DMS79 treated with DMSO at 0.1 percent for 48 hours (cell line): ENCODE measurements at places on chromosomes 5 and 9.

- no peak for DNase-seq
Observed at GRCh38 chr9:99474186-99474585, 252.1 kb downstream of the SEC61B start.

GRCh38 chr9:89731262-89732182 lies 126.7 kb downstream of the GADD45G start:
- no peak for DNase-seq

DNA sequence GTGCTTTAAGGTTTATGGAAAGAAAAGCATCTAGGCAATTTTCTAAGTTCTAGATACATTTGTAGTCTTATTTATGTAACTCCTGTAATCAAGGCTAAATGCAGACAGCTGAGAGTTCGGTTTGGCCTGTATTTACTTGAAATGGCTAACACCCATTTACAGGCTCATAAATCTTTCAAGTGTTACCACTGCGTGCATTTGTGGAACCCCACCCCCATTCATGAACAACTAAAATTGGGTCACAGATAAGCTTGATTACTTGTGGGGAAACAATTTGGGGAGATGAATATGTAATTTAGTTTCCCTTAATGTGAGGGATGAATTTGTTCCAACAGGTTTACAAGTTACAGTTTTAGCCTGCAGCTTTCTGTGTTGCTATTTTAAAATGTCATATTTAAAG lies 360.6 kb downstream of the ARRDC3 start:
- DNase-seq, result peak; percentile 17

- DNase-seq, result no peak
Observed at GRCh38 chr5:34695275-34696027, 39.3 kb downstream of the RAI14 start.

DNA sequence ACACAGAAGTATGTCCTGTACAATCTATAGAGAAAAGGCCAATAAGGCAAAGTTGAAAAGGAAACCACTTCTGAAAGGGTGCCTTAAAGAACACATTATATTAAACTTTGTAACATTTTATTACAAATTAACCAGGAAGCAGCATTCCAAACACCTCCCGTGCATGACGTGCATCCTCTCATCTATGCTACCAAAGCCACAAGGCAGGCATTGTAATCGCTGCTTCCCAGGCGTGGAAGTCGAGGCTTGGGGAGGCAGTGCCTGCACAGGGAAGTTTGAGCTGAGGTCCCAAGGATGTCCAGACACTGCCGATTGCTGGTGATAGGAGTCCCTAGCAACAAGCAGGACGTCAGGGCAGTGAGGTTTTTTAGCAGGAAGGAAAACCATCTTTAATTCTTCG lies 44.3 kb upstream of the BARHL1 start:
- no peak for DNase-seq

GRCh38 chr5:57338068-57338867 lies 144.3 kb downstream of the ACTBL2 start:
- DNase-seq, result no peak

DNA sequence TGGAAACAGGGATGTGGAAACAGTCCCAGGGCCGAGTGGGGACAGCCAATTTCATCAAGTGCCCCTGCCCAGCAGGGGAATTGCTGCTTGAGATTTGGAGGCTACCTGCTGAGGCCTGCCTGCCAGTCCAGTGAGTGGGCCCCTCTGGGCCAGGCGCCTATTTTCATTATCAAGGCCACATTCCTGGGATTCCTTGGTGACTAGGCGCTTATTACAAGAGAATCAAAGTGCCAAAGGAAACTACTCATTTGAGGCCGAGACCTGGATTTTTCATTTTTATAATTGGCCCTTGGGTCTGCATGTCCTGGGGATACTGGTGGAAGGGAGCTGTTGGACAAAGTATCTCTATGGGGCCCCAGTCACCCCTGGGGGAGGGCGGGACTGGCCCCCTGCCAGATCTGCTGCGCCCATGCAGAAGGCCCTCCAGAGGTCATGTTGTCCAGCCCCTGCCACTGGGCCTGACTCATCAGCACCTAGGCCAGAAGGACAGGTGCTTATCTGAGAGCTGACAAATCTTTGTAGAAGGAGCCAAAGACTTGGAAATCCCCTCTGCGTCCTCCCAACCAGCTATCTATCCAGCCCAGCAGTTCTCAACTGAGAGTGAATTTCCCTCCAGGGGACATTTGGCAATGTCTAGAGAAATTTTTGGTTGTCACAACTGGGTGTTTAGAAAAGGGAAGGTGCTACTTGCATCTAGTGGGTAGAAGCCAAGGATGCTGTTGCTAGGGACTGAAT lies 45.6 kb downstream of the FOXI1 start:
- no peak for DNase-seq

- no peak for DNase-seq
Observed at GRCh38 chr5:144659634-144660227, 489.1 kb downstream of the KCTD16 start.

- no peak for DNase-seq
Observed at GRCh38 chr9:121021301-121021700, 28.8 kb downstream of the C5 start.

DNA sequence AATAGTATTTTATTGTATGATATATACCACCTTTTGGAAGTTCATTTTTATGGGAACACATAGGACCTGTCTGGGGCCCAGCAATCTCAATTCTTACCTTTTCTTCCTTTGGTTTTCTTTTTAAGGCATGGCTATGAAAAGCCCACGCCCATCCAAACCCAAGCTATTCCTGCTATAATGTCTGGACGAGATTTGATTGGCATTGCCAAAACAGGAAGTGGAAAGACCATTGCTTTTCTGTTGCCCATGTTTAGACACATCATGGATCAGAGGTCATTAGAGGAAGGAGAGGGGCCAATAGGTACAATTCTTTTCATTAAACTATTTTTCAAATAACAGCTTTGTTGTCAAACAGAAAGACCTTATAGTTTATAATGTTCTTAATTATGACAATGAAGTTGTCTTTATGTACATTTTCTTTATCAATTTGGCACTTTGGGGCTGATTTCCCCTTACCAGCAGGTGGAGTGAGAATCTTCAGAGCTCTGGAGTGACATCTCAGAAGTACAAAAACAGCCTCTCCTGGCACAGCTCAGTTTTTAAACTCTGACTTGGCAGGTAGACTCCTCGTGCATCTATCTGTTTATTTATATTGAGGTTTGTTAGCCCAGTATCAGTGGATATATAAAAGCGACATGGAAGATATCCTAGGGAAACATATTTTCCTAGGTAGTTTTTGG lies 25.8 kb downstream of the DDX46 start:
- DNase-seq, result no peak

- DNase-seq, result no peak
Observed at GRCh38 chr5:66246608-66247007, 102.5 kb downstream of the SREK1 start.

- DNase-seq, result no peak
Observed at GRCh38 chr9:20729523-20729922, 45.5 kb downstream of the FOCAD start.

DNA sequence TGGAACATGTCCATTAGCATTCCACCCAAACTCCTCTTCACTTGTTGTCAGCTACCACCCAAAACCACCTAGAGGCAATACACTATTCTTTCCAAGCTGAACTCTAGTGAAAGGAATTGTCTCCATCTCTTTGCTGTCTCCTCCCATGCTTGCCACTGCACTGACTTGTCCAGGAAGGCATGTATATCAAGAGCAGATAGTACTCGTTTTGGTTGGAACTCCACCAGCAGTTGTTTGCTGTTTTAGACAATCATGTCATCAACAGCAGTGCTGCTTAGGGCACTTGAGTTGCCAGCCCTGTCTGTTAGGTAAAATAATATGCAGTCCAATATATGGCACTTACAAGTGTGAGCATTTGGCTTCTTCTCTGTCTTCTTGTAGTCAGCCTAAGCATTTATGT lies 80.0 kb upstream of the SAP30L start:
- DNase-seq, result no peak

- DNase-seq, result no peak
Observed at GRCh38 chr5:80988419-80988935, 28.3 kb downstream of the RASGRF2 start.
